ENCODE measurements at places on chromosomes 3 and 15.

DNA sequence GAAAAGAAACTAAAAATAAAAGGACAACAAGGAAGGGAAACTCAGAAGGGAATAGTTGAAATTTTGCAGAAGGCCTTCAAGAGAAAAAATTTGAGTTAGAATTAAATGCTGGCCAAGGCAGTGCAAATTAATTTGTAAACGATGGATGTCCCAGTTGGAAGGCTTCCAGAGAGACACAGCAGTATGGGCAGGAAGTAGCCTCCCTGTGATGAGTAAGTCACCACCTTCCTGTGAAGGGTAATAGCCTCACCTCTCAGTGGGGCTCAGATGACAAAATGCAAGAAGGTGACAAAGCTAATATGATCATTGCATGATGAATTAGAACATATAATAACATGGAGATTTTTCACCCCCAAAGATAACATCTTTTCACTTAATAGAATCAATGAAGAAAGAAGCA is 27.3 kb upstream of the TMCO5A start:
- no peak for DNase-seq

DNA sequence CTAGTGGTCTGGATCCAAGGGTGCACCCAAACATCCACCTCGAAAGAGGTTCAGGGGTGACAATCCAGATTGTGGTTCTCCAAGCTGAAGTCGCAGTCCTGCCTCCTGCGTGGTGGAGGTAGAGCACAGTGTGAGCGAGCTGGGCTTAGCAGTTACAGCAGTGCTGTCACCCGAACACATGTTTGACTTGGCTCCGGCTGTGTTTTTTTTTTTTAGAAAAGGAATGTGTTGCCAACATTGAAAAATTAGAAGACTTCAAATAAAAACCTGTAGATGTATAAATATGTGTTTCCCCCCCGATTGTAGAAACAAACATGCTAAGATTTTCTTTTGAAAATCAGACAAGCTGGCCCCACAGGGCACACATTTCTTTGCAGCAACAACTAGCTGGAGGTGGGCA is 530.8 kb downstream of the SHQ1 start:
- no peak for DNase-seq

- no peak for DNase-seq
Measured at GRCh38 chr3:78112291-78113010, 1072.6 kb downstream of the ROBO2 start.

- DNase-seq, result no peak
Measured at GRCh38 chr15:40064231-40064894, 25.4 kb upstream of the SRP14 start.

GRCh38 chr15:94749811-94750617 is 518.7 kb downstream of the MCTP2 start:
- no peak for DNase-seq

GRCh38 chr3:50003216-50003615 is 63.3 kb downstream of the RBM6 start:
- DNase-seq, result no peak

DNA sequence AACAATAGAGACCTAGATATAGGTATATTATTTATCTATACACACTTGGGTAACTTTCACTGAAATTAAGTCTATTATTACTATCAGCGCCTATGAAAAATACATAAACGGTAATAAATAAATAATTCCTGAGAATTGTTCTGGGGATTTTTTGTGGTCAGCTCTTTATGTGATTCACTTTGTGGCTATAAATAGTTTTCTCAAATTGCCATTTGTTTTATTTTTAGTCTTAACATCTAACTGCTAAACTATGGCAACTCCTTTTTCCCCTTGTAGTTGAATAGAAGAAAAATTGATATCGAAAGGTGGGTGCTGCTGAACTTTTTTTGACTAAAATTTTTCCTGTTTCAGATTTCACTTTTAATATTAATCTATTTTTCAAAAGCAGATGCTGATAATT is 189.0 kb downstream of the VGLL3 start:
- DNase-seq, result no peak

DNA sequence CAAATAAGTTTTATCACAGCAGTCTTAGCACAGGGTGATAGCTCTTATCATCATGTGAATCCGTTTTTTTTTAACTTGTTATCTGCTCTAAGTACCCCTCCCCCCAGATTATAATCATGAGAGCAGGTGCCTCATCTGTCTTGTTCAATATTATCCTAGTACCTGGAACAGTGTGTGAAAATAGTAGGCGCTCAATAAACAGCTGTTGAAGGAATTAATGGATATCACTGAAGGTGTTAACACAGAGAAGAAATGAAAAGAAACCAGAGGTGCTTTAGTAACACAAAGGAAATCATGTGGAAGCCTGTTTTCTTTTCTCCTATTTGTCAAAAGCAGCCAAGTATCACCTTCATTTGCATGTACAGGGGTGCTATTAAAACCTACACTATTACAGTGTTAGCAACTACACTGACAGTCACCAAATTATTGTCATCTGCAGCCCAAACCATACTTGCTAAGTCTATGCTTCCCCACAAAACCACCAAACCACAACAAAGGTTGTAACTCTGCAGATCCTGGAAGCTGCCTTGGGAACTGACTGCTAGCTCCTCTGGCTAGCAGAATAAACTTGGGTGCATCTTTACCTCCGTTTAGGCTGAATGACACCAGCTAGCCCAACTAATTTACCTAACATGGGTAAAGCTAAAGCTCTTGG is 2.9 kb downstream of the XPC start:
- DNase-seq, result peak; percentile 18

- DNase-seq, result no peak
Measured at GRCh38 chr3:27526614-27527315, 42.6 kb upstream of the SLC4A7 start.

GRCh38 chr3:18446149-18446825 is 21.1 kb upstream of the SATB1 start:
- DNase-seq, result no peak
